ENCODE measurements at places on chromosomes 4 and X.

DNA sequence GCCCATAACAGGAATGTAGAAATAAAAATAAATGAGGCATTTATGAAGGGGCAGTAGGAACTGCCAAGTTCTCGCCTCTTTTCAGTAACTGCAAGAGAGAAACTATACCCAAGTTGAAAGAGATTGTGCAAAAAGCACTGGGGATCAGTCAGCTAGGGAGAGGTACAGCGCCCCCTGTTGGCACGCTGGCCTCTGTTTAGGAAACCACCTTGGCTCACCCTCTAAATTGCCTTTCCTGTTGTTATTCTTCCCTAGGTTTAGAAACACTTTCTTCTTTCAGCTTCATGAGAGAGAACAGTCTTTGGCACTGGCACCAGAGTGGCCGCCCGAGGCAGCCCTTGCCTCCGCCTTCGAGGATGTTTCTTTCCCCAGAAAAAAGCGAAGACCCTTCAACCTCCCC lies 348.5 kb downstream of the MID1IP1 start:
- peak; percentile 73 for DNase-seq

DNA sequence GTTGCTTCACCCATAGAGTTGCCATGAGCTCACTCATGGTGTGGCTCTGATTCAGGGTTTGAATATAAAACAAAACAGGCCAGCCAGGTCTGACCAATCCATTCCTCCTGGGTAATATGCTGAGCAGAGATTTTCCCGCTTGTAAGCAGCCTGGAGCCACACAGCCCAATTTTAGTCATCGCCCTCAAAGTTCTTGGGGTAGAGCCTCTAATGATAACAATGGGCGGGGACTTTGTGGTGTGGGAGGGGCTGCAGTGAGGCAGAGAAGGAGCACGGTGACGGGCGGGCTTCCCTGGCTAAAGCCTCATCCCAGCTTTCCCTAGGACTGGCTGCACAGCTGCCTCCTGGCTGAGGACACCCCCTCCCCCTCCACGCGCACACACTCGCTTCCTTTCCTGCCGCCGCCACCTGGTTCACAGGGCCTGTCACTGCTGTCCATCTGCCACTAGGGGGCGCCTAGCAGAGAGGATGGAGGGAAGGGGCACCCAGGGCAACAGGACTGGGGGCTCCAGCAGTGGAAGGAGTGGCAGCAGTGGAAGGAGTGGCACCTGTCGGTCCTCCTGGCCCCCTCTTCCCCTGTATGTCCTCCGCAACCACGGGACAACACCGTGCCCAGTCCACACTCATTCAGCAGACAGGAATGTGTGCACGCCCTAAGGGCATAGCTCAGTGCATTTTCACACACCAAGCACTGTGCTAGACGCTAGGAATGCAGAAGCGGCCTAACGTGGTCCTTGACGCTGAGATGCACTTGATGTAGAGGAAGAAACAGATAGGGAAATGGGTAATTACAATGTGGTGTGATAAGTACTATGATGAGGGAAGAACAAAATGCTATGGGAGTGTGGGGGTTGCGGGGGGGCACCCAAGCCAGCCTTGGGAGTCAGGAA lies 26.8 kb downstream of the PRPS1 start:
- peak; percentile 78 for DNase-seq

DNA sequence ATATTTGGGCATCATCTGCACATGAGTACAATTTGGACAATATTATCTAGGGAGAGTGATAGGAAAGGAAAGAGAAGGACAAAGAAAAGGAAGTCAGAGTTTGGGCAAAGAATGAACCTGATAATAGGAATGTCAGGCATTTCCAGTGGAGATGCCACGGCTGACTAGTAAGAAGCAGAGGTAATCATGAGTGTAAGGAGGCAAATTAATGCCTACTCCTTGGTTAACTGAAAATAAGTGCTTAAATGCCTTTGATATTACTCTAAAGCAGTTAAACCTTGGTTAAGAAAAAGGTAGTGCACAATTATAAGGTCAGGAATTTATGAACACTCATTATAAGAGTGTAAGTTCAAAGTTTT lies 99.2 kb upstream of the DDIT4L start:
- DNase-seq: no peak

DNA sequence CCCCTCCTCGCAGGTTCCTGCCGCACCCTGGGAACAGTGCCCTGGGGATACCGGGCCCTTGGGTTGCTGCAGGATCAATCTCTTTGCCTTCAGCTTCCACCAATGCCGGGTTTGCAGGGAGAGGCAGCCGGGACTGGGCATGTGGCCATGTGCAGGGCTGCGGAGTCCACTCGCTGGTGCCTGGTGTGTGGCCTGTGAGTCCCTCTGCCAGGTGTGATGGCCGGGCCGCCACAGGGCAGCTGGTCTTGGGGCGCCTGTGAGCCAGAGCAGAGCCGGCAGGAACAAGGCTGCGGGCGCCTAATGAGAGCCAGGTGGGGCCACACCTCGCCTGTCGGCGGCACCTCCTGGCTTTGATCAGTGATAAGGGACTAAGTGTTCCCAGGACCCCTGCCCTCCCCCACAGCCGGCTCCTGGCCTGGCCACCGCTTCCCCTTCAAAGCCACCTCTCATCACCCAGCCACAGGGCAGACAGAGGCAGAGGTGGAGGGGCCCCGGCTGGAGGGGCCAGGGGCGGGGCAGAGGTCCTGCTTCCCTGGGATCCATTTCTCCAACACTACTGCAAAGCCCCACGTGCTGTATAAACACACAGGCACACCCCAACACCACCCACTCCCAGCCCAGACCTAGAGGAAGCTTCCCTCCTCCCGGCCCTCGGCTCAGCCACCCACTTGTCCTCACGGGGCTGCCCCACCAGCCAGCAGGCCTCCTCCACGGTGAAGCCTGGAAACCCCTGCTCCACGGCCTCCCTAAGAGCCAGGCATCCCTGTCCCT lies 132.7 kb downstream of the CPZ start:
- DNase-seq: no peak

GRCh38 chr4:41532882-41533281 lies 5.1 kb upstream of the LIMCH1 start:
- DNase-seq: no peak

DNA sequence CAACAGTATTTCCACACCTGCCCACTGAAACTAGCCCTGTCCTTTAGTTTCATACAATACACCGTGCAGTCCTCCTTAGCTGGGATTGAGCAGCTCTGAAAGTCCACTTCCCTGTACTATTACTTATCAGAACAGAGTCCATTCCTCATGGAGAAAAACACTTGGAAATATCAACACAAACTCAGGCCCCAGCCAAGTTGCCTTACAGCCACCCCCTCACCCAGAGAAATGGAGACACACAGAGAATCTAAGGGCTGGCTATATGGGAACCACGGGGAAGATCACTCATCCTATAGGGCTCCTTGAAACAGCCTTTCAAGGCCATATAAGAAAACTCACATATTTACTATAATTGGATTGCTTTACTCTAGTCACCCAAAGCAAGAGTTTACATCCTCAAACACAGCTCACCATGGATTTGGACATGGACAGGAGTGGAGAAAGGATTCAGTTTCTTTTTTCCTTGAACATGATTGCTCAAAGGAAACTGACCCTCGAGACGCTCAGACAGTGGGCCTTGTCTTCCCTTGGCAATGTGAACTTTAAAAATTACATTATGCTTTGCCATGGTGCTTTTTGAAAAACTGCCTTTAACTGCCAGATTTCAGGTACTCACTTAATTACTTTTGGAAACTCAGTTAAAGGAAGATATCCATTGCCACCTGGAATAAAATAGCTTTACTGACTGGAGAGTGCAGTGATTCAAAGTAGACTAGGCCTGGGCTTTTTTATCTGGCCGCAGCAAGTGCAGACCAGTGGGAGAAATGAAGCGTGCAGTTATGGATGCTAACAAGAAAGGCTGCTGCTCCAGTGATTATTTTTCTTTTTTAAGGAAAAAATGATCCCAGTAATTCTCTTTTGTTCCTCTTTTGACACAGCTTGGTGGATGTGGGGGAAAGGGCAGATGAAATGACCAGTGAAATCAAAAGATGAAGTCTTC lies 1.6 kb downstream of the SCARB2 start:
- no peak for DNase-seq

Data from activated CD4-positive, alpha-beta T cell treated with anti-CD3 and anti-CD28 coated beads for 48 hours (primary cell).